ENCODE measurements at places on chromosomes 13 and 19.

GRCh38 chr13:90534617-90535370 lies 812.7 kb upstream of the MIR17HG start:
- peak; percentile 30 for DNase-seq

GRCh38 chr19:10699650-10700335 lies 1.4 kb upstream of the QTRT1 start:
- DNase-seq: peak; percentile 65

GRCh38 chr13:107866032-107866940 lies 349.1 kb downstream of the LIG4 start:
- peak; percentile 68 for DNase-seq

- no peak for DNase-seq
Observed at GRCh38 chr13:77532983-77533382, 2.5 kb upstream of the SCEL start.

GRCh38 chr19:41098762-41099161 lies 10.5 kb downstream of the CYP2A13 start:
- no peak for DNase-seq

- DNase-seq: no peak
Observed at GRCh38 chr19:9461938-9462337, 26.6 kb upstream of the ZNF266 start.
